Heart left ventricle (tissue), 16 donors: ENCODE measurements at places on chromosomes 12 and 14.

DNA sequence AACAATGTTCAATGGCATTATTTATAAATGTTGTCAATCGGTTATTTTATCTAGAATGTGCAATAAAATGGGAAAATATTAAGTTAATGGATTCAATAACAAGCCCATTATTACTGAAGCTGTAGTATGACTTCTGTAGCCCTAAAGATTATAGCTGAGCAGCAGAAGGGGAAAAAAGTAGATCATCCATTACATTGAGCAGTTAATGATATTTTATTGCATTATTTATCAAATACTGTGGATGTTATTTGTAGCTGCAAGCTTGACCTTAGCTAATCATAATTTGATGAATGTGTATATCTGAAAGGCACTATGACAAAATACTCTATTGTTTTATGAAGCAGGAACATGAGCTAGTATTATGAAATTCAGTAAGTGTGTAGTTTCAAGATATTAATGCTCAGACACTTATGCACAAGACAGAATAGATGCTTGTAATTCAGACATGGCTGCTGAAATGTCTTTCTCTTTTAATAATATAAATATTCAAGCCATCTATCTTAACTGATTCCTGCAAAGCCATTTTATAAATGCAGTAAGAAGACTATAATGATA is 131.5 kb upstream of the MGAT4C start:
- no peak for DNase-seq

DNA sequence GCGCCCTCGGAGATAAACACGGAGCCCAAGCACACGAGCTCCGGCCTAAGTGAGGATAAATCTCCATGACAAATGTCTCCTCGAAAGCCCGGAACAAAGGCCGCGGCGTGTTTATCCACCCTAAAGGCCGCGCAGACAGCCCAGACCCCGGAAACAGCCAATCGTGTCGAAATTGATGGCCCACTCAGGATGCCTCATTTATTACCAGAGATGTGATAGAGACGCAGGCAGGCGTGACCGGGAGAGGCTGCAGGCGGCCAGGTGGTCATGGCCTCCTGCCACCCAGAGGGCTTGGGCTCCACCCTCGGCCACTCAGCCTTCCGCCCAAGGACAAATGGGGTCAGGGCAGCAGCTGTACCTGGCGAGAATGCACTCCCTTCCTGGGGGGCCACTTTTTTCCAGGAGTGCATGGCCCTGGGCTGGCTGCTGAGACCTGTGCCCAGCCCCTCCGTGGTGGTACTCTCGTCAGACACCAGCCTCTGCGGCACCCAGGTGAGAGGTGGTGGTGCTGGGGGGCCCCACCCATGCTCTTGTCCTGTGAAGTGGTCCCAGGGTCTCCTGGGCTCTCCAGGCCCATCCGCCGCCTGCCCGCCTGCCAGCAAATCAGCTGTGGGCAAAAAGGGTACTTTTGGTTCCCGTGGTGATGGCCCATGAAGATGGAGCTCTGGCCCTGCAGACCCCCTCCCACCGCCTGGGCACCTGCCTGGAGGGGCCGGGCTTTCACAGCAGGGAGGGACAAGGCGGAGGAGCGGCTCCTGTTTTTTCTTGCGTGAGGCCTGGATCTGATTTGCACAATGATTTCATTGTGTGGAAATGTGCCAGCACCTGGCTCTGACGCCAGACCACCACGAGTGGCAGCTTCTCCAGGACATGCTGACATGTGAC is 211.5 kb upstream of the C14orf180 start:
- DNase-seq = peak; percentile 26

DNA sequence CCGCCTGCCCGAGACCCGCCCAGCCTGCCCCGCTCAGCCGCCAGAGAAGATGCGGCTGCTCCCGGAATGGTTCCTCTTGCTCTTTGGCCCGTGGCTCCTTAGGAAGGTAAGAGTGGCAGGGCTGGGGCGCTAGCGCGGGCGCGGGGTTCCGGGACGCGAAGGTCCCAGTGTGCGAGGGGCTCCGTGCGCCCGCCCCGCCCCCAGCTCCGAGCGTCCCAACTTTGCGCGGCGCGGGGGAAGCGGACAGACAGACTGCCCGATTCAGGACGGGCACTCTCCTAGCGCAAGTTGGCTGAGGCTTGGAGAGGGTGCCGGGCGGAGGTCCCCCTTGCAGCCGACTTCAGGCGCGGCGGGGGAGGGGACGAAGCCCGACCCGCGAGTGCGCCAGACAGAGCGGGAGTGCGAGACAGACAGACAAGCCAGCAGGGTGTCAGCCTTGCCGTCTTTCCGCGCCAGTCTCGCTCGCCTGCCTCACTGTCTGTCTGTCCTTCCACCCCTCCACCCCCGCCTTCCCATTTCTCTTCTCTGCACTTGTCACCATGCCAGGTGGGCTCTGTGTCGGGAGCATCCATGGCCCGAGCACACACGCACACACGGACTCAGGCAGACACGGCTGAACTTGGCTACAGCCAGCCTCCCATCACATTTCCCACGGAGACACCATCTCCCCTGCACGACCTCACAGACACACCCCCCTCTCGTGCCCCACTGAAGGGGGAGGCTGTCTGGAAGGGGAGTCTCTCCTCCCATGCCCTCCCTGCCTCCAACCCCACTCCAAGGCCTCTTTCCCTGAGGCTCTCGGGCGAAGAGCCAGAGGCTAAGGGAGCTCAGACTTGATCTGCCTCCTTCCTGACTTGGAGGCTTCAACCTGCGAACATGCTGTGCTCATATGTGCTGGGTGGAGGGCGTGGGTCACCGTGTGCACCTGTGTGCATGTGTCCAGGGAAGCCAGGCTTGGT is 606 bp downstream of the NXPH4 start:
- no peak for DNase-seq

- no peak for DNase-seq
Observed at GRCh38 chr12:66244446-66244845, 55.4 kb downstream of the IRAK3 start.

- peak; percentile 81 for DNase-seq
Observed at GRCh38 chr12:54207539-54208294, 18.9 kb upstream of the SMUG1 start.

- no peak for DNase-seq
Observed at GRCh38 chr12:46300910-46301309, 32.1 kb upstream of the SLC38A1 start.

DNA sequence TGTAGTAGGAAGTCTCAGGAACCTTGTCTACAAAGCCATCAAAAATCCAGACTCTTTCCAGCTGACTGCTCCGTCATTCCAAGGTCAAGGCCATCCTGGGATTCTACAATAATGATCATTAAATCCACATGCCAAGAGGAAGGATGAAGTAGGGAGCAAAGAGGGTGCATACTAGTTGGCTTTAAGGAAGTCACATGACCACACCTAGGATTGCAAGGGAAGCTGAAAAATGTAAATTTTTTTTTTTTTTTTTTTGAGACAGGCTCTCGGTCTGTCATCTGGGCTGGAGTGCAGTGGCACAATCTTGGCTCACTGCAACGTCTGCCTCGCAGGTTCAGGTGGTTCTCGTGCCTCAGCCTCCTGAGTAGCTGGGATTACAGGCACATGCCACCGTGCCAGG is 7.3 kb upstream of the MRPL42 start:
- DNase-seq = no peak

- DNase-seq = no peak
Observed at GRCh38 chr12:14994610-14995009, 21.8 kb downstream of the PDE6H start.

DNA sequence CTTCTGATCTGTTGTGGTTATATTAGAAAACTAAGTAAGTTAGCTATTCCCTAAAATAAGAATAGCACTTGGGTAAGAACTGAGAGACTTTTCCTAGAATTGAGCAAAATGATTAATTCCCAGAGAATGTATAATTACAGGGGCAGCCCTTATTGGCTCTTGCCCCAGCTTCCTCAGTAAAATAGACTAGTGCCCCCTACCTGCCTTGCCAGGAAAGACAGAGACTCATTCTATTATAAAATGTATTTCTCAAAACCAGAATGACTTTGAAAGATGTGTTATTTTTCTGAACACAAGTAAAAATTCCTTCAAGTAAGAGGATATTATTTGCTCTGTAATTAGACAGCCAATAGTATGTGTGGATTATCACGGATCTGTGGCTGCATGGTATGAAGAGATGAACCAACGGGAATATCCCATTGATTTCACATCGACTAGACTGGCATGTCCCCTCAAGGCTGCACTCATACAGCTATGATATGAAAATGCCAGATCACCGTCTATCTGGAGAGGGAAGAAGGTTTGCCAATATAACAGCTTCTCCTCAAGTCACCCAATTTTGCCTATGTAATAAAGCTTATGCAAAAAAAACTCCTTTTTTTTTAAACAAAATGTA is 7.4 kb upstream of the GLRX5 start:
- DNase-seq = peak; percentile 56

GRCh38 chr14:87998482-87998881 is 5.5 kb upstream of the GALC start:
- no peak for DNase-seq

GRCh38 chr12:5461966-5462365 is 30.1 kb downstream of the NTF3 start:
- DNase-seq = no peak

DNA sequence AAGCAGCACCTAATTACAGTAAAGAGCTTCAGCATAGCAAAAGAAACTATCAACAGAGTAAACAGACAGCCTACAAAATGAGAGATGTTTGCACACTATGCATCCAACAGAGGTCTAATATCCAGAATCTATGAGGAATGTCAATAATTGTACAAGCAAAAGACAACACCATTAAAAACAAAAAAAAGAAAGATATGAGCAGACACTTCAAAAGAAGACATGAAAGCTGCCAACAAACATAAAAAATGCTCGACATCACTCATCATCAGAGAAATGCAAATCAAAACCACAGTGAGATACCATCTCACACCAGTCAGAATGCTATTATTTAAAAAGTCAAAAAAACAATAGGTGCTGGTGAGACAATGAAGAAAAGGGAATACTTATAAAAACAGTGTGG is 273.1 kb downstream of the TMTC2 start:
- no peak for DNase-seq
